Vein endothelial cell (primary cell): ENCODE measurements at places on chromosomes 11 and 22. TPM values are rescaled to one million over a fixed set of nuclear protein-coding genes. Genes with fewer than 3 reads are reported as not detected.

Gene OR5P2
- 0.33 TPM in 1 of 2 replicates, not detected in the other for total RNA-seq

Gene TRIM64C
- total RNA-seq: not detected in 2 replicates

Gene TEX54
- 0.98 TPM in 1 of 2 replicates, not detected in the other for total RNA-seq

Gene OR6A2
- total RNA-seq: 0.33 and 0.38 TPM in 2 replicates

Gene DDX25
- total RNA-seq: not detected in 2 replicates

Gene MYEOV
- total RNA-seq: 0.33 and 1.5 TPM in 2 replicates

Gene JHY
- 2.0 and 2.8 TPM in 2 replicates for total RNA-seq

Gene NOX4
- 67.3 and 67.6 TPM in 2 replicates for total RNA-seq

Gene OR52H1
- total RNA-seq: 0.65 TPM in 1 of 2 replicates, not detected in the other

Gene RHOG
- total RNA-seq: 22.4 and 26.5 TPM in 2 replicates

Gene ENTHD1
- total RNA-seq: not detected in 2 replicates

Gene DTX4
- total RNA-seq: 4.2 and 7.8 TPM in 2 replicates

Gene CYTH4
- under 0.01 and 0.10 TPM in 2 replicates for total RNA-seq

Gene GDPD4
- not detected in 2 replicates for total RNA-seq

Gene EML3
- 35.7 and 60.8 TPM in 2 replicates for total RNA-seq

Gene NXPE1
- not detected in 2 replicates for total RNA-seq

Gene C11orf91
- total RNA-seq: 0.33 TPM in 1 of 2 replicates, not detected in the other

Gene PTPRJ
- total RNA-seq: 2.9 and 3.3 TPM in 2 replicates

Gene ST14
- under 0.01 TPM in 1 of 2 replicates, not detected in the other for total RNA-seq

Gene MYO7A
- total RNA-seq: under 0.01 and 0.86 TPM in 2 replicates

Gene EMID1
- under 0.01 TPM in 1 of 2 replicates, not detected in the other for total RNA-seq

Gene KDM4F
- not detected in 2 replicates for total RNA-seq

Gene OR8D1
- not detected in 2 replicates for total RNA-seq

Gene OR51A4
- not detected in 2 replicates for total RNA-seq

Gene FAM111B
- 9.1 and 17.1 TPM in 2 replicates for total RNA-seq

Gene PAFAH1B2
- total RNA-seq: 174 and 201 TPM in 2 replicates

Gene SMIM38
- total RNA-seq: 0.33 TPM in 1 of 2 replicates, not detected in the other

Gene VSTM5
- total RNA-seq: 0.19 and 0.33 TPM in 2 replicates

Gene C11orf87
- total RNA-seq: not detected in 2 replicates

Gene SHANK2
- 0.19 TPM in 1 of 2 replicates, not detected in the other for total RNA-seq

Gene USH1C
- not detected in 2 replicates for total RNA-seq

Gene CCDC81
- 0.65 and 0.96 TPM in 2 replicates for total RNA-seq

Gene PAX6
- total RNA-seq: under 0.01 TPM in 1 of 2 replicates, not detected in the other

Gene CD3D
- not detected in 2 replicates for total RNA-seq

Gene OLFML1
- not detected in 2 replicates for total RNA-seq

Gene LRP4
- total RNA-seq: 1.4 and 2.0 TPM in 2 replicates

Gene KRTAP5-2
- total RNA-seq: not detected in 2 replicates

Gene OR10A2
- not detected in 2 replicates for total RNA-seq

Gene SMTNL1
- total RNA-seq: not detected in 2 replicates

Gene TBX1
- total RNA-seq: 11.2 and 27.4 TPM in 2 replicates

Gene SYT8
- total RNA-seq: not detected in 2 replicates

Gene TRIM66
- total RNA-seq: 5.6 and 5.7 TPM in 2 replicates

Gene OR5B21
- total RNA-seq: not detected in 2 replicates

Gene ACTN3
- 0.19 TPM in 1 of 2 replicates, not detected in the other for total RNA-seq
